ENCODE measurements at places on chromosomes 6 and 20.

- no peak for DNase-seq
These were observed 37.5 kb upstream of the LCA5 start for GRCh38 chr6:79574630-79575225.

DNA sequence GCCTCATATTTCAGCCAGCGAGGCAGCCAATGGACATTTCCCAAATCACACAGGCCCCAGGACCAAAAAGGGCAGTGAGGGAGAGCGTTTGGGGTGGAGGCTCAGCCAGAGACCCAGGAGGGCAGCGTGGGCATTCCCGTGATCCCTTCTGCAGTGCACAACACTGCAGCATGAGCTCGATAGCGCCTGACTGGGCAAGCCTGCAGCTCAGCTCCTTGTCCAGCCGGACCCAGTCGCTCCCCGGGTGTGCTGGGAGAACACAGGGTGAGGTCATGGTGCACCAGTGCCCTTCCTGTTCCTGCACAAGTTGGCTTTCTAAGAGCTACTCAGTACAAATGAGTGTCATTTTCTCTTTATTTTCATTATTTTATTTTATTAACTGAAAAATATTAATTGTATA lies 5.9 kb downstream of the TTLL2 start:
- DNase-seq: no peak

- no peak for DNase-seq
These were observed 104.6 kb downstream of the PAX1 start for GRCh38 chr20:21809961-21810523.

- DNase-seq: peak; percentile 90
These were observed 28.4 kb downstream of the LYRM2 start for GRCh38 chr6:89610149-89610642.

DNA sequence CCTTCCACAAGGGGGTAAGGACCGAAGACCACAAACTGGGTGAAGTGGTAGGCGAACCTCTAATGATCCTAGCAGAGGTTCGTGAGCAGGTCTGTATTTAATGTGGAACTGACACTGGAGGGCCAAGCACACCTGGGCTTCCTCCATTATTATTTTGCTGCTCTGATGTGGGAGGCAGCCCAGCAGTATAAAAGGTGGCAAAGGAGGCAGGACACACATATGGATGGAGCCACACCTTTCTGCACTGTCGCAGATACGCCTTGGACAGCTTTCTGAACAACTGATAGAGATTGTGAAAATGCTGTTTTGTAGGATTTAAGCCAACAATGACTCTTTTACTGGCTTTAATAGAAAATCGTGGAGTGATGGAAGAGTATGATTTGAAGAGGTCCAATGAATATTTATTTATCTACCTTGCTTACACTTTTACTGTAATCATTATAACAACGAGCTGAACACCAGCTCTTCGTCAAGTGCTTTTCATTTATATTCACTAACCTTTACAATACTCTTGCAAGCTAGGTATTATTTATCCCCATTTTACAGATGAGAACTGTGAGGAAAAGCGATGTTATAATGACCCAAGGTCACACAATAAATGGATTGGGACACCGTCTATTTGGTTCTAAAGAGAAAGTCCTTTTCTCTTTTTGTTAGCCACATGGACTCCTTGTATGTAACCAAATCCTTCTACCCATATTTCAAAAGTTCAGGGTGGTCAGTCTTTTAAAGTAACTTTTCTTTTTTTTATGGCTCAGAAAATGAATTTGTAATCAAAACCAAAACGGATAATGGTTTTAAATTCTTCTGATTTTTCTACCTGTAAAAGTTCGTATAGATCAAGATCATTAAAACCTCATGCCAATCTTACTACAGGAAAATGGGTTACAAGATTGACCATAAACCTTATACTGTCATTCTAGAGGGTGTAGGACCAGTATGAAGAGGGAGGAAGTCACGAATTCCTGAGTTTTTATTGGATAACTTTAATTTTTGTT lies 116.9 kb downstream of the UTRN start:
- DNase-seq: no peak

DNA sequence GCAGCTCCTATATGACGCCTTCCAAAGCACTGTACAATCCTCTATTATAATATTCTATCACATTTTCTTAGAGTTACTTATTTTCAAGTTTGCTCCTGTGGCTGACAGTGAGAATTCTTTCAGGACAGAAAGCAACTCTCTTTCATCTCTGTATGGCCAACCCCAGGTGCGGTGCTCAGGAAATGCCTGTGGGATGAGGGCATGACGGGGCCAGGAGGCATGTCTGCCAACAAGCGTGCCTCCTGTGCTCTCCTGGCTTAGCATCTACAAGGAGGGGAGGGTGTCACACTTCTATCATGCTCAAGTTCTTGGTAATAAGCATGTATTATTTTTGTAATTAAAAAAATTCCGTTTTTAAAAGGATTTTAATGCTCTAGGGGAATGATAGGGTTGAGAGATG lies 11.4 kb downstream of the MRPL14 start:
- DNase-seq: no peak

DNA sequence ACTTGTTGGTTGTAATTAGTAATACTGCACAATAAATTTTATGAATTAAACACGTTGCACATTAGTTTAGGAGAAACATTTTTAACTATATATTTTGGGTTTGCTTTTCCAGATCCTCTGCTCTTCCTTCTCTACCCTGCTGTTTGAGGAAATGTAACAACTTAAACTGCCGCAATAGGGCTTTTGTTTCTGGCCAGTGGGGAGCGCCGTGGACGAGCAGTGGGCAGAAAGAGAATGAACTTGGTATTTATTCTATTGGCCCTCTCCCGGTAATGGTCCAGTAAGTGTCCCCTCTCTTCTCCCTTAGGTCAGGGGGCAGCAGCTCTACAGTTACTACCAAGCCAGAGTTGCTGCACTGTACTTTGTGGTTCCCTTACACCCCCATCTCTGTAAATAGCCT lies 35.2 kb upstream of the EPHA7 start:
- DNase-seq: no peak

GRCh38 chr6:106783640-106784566 lies 154.5 kb downstream of the QRSL1 start:
- no peak for DNase-seq

DNA sequence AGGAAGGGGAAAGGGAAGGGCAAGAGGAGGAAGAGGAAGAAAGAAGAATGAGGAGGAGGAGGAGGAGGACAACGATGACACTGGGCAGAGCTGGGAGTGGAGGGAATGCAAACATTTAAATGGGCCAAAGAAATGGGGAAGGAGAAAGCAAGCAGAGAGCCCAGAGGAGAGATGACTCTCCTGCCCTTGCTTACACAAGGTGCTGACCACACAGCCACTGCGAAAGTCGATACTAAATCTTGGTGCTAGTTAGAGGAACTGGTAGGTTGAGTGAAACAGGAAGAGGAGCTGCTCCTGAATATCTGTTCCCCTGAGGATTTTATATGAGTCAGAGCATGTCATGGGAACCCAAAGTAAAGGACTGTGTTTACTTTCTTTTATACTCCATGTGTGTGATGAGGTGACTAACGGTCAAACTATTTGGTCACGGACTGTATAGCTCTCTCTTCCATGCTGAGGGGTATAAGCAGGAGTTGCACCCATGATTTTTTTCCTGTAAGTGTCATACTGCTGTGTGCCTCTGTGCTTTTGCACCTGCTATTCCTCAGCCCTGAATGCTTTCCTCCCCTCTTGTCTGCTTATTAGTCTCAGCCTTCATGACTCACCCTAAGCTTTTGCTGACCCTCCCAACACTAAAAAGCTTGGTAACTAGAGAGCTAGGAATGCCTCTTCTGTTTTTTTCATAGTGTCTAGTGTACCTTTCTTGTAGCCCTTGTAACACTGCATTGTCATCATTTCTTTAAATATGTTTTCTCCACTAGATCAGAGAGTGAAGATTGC lies 9.5 kb upstream of the PAQR8 start:
- no peak for DNase-seq

- no peak for DNase-seq
These were observed 143.2 kb upstream of the PDE10A start for GRCh38 chr6:165806126-165806810.

- DNase-seq: no peak
These were observed 15.8 kb downstream of the ADNP start for GRCh38 chr20:50915424-50915823.

GRCh38 chr6:164013480-164014208 lies 599.1 kb downstream of the QKI start:
- no peak for DNase-seq

DNA sequence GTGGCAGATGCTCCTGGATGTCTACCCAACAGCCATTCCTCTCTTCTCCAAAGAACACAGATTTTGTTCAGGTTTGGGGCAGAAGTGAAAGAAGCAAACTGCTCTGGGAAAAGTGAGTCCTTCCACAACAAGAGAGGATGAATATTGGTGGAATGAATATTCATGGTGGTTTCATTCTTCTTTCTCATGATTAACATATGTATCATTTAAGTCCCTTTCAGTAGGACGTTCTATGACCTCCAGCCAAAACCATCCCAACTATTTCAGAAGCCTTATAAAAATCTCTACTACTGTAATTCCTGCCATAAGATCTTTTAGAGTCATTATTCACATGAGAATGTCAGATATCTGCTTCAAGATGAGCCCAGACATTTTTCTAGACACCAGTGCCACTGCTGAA lies 44.4 kb downstream of the MDN1 start:
- no peak for DNase-seq

DNA sequence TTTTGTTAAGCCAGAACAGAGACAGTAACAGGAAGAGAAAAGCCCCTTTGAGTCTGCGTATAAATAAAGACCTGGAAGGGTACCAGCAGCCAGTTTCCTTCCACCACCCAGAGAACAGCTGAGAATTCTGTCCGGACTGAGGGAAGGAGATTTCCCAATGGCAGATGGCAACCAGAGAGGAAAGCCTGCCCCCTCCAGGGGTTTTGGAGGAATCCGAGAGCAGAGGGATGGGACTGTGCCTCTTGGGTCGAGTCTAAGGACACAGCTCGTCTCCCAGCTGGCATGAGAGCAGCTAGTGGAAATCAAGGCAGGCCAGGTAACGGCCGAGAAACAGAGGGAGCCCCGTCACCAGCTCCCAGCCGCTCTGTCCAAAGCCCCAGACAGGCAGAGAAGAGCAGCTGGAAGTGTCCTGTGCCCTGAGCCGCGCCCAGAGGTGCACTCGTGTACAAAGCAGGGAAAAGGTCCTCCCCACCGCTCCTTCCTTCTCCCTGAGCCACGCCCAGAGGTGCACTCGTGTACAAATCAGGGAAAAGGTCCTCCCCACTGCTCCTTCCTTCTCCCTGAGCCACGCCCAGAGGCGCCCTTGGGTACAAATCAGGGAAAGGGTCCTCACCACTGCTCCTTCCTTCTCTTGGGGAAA lies 134.0 kb upstream of the SNX9 start:
- no peak for DNase-seq
